ENCODE measurements at places on chromosomes 3 and 15.

DNA sequence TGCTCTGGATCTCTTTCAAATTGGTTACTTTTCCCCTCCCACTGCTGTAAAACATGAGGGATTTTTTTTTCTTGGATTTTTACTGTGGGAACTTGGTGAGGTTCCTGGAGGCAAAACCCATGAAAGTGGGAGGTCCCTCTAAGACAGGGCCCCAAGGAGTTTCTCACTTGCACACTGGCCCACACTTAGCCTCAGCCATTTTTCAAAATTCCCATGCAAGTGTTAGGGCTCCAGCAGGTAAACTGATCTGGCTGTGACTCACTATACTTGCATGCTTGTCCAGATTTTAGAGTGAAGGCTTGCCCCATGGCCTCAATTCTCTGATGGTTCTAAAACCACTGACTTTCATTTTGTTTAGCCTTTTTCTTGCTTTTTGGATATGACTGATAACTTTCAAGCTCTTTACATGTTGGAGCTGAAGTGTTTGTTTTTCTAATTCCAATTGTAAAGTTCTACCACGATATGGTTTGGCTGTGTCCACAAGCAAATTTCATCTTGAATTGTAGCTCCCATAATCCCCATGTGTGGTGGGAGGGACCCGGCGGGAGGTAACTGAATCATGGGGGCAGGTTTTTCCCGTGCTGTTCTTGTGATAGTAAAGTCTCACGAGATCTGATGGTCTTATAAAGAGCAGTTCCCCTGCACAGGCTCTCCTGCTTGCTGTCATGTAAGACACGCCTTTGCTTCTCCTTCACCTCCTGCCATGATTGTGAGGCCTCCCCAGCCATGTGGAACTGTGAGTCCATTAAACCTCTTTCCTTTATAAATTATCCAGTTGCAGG is 37.7 kb downstream of the MCCC1 start:
- no peak for DNase-seq

DNA sequence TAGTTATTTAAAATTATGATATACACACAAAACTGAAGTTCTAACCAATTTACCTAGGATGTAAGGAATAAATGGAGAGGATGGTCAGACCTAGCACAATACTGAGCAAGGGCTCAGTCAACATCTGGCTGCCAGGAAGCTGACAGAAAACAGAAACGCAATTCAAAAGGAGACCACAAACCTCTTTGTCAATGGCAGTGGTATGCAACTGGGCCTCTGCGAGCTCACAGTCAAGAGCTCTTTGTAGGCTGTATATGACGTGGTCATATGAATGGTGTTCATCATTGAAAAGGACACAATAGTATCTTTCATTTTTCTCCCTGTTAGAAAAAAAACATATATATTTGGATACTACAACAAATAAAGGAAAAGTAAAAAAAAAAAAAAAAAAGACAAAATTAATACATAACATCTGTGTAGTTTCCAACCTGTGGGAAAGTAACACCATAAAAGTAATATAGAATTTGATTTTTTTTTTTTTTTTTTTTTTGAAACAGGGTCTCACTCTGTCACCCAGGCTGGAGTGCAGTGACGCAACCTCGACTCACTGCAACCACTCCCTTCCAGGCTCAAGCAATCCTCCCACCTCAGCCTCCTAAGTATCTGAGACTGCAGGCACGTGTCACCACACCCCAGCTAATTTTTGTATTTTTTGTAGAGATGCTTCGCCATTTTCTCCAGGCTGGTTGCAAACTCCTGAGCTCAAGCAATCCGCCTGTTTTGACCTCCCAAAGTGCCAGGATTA is 37.9 kb downstream of the UBR1 start:
- no peak for DNase-seq

- no peak for DNase-seq
These were observed 195.0 kb downstream of the RBMS3 start for GRCh38 chr3:29475854-29476253.

- no peak for DNase-seq
These were observed 118.5 kb downstream of the OPA1 start for GRCh38 chr3:193711523-193711963.

DNA sequence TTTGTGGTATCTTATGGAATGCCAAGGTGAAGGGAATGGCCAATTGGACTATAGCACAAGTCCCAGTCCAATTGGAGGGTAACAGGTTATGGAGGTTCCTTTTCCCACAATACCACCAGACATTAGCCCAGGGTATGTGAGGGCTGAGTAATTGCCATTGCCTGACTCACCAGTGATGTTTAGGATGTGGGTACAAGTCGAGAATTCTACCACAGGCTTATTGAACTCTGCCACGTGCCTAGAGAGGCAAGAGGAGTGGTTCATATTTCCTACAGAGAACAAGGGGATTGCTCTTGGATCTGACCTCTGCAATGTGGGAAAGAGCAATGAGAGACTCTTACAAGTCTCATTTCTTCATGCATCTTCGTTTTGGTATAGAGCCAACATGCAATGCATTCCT is 85.0 kb upstream of the XCR1 start:
- no peak for DNase-seq

DNA sequence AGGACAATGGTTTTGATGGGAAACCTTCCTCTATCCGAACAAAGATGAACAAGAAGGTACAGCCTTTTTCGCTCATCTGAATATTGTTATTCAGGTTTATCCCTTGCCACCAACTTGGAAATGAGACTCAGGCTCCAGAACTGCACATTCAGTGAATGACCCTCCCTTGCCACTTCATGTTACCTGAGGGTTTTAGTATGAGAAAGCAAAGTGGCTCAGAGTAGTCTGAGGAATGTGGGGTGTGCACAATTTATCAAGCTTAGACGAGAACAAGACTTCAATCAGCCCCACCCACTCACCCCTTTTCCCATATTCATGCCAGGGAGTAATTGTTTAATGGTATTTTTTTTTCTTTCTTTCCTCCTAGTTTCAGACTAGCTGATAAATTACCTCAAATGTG is 265.3 kb upstream of the POU1F1 start:
- DNase-seq = no peak

- no peak for DNase-seq
These were observed 4.5 kb downstream of the LRRC31 start for GRCh38 chr3:169865176-169865767.

GRCh38 chr3:195064300-195064931 is 206.5 kb downstream of the XXYLT1 start:
- no peak for DNase-seq

DNA sequence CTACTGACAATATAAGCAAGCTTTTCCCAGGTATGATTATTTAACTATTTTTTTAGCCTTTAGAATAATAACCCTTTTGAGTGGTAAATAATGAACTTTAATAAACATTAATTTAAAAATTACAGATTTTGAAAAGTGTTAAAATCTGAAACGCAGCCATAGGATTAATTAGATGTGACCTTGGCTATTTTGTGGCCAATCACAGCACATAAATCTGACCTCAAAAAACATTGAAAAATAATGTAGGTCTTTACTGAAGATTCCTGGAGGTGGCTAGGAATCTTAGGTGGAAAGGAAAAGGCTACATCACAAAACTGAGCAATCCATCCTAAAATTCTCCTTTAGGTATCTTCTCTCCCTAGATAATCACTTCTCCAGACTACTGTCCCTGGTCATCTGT is 18.1 kb downstream of the SCG3 start:
- DNase-seq = no peak

DNA sequence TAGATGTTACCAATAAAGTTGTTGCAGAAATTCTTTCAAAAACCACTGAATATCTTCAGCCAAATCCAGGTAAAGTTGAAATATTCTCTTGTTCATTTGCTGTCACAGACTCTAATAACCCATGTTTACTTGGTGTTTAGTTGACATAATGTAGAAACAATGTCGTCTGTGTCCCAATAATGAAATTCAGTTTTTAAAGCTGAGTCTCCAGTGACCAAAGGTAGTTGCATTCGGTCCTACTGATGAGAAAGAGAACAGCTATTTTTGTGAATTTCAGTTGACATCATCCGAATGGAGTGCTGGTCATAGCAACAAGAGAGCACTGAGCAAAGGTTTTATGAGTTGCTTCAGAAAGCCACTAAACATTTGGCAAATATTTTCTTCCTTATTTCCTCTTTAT is 88.8 kb upstream of the ADAMTSL3 start:
- no peak for DNase-seq

GRCh38 chr3:71444028-71444860 is 139.3 kb downstream of the FOXP1 start:
- DNase-seq = no peak

- DNase-seq = no peak
These were observed 172.0 kb upstream of the HES1 start for GRCh38 chr3:193963808-193964516.

DNA sequence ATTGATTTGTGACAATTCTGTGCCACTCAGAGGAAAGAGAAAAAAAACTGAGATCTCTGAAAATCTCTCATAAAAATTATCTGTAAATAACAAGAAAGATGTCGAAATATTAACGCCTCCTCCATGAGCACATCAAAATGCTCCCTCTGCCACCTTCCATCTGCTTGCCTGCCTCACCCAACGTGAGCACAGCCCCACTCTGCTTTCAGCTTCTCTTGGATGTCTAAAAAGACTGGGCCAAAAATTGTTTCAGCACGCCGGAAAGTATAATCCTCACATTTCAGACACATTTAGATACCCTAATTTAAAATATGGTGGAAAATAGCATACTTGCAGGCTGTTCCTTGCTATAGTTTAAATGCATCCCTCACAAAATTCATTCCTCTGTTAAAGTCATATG is 57.1 kb downstream of the ERC2 start:
- no peak for DNase-seq

DNA sequence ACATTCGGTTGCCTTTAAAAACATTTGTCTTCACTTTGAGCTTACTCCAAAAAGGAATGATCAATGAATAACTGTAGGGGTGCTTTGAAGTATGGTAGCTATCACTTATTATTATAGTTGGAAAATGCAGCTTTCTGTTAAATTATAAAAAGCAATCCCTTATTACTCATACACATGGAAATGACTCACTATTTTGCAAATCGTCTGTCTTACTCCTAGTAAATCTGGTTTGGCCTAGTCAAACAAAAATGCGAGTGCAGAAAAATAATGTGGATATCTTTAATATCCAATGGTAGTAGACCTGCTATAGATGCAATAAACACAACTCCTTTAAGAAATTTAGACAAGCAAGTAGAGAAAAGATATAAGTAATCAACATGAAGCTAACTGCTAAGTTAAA is 112.5 kb downstream of the ZIC1 start:
- DNase-seq = no peak

GRCh38 chr15:40325700-40326099 is 2.2 kb downstream of the INAFM2 start:
- DNase-seq = no peak

GRCh38 chr3:128275316-128276145 is 122.2 kb downstream of the EEFSEC start:
- DNase-seq = no peak

- DNase-seq = no peak
These were observed 1.2 kb downstream of the GBE1 start for GRCh38 chr3:81760215-81760614.

DNA sequence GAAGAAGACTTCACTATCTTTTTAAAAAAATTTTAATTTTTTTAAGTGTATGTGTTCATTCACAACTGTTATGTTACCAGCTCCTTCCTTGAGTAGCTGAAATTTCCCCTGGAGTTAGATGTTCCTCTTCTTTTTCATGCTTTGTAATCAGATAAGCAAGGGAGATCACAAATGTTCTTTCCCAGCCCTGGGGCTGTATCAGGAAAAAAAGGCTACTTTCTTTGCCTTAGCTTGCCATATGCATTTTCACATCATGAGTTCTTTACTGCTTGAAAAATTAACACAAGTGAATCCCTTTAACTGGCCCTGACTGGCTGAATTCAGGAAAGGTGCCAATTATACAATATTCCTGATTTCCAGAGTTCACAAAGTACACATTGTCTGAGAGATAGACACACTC is 353.2 kb upstream of the ATP11B start:
- no peak for DNase-seq

DNA sequence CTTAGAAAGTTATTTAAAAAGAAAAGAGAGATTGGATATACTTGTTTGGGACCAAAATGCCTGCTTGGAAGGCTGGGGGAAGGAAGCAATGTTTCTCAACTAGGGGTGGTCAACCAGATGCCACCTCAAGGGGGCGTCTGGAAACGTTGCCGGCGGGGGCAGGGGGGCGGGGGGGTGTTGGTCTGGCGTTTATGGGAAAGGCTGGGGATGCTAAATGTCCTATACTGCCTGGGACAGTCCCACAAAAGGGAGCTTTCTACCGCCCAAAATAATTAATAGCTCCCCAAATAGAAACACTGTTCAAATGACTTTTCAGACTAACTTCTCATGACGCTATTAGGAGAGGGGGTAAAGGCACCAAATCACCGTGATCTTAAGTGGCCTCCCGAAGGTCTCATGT is 2.2 kb downstream of the POLG start:
- DNase-seq = no peak

- DNase-seq = no peak
These were observed 157.9 kb upstream of the BHLHE40 start for GRCh38 chr3:4821338-4821737.

DNA sequence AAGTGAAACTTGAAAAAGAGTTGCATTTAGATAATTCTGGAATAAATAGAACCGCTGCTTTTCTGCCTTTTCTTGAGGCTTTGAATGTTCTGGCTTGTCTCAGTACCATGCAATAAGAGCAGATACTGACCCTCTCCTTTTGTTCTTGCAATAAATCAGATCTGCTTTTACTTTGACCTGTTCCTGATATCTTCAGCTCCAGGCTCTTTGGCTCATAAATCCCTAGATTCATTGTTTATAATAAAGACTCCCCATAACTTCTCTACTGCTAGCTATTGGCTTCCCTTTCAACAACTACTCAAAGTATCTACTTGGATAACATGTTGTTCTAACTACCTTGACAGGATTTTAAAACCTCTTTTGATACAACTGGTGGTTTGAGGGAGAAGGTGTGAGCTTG is 47.4 kb upstream of the TMC3 start:
- DNase-seq = no peak

- DNase-seq = no peak
These were observed at the start of gene MYZAP for GRCh38 chr15:57591822-57592367. TSS of gene MYZAP (plus strand) at chr15:57591904. CDS start at chr15:57592035, 131 bp downstream.

- no peak for DNase-seq
These were observed 166.0 kb downstream of the ABHD5 start for GRCh38 chr3:43856761-43857160.

DNA sequence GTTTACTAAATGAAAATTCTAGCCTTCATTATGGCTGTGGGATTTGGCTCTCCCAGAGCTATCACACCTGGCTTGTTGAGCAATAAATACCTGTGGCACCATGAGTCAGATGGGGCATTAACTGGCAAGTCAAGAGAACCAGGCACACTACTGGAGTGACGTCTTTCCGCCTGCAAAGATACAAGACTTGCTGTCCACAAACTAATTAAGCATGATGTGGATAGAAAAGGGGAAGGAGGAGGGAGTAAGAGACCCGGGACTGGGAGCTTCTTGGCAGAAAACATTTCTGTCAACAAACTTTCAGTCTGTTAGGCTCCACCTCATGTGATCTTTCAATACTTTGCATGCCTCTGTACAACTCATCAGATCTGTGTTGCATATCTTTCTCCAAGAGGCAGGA is 56.5 kb downstream of the CLDN1 start:
- no peak for DNase-seq

- DNase-seq = no peak
These were observed 38.9 kb upstream of the NECTIN3 start for GRCh38 chr3:111032677-111033076.

- DNase-seq = no peak
These were observed 185.7 kb downstream of the ARRDC4 start for GRCh38 chr15:98146031-98146820.
